ENCODE measurements at places on chromosomes 3 and 15. TPM values are rescaled to one million over a fixed set of nuclear protein-coding genes. Genes with fewer than 3 reads are reported as not detected.

ZNF860 gene
- 0.60 TPM for total RNA-seq

DNA sequence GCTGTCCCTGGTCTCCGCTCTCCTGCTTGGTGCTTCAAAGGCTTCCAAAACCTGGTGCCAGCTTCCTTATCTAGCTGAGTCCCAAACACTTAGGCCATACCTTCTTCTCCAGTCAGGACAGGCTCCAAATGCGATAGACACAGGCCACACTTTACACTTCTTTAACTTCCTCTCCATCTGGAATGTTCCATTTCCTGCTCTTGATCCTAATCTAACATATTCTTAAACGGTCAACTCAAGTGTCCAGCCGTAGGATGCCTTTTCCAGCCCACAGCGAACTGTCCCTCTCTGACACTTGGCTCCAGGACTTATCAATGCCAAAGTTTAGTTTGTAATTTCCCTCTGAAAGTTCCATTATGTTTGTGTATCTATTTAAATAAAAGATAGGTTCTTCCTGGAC, 19.2 kb upstream of the PLA2G4F start:
- no peak for DNase-seq

GRCh38 chr3:145817870-145818483, 343.0 kb downstream of the PLOD2 start:
- DNase-seq = no peak

IQGAP1 gene
- 234 TPM for total RNA-seq

DNA sequence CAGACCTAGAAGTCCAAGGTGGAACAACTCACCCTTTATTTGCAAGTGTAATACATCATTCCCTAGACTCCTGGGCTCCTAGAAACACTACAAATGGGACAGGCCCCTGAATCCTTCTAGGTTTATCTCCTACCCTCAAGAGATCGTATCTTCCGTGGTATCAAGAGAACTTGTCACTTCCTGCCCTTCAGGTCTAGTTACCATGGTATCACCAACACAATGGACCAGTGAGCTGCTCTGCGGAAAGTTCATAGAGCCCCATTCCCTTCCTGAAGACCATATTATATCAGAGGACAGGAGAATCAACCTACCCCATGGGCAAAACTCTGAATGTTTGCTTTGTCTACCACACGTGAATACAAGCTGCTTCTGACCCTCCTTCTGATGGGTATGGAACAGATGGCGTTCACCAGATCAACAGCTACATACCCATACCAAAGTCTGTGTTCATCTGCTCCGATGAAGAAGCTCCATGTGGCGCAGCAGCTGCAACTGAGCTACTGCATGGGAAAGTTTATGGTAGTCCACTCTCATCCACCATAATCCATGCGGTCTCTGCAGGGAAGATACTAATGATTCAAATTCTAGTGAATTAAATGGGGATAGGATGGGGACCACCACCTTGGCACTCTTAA, 84.6 kb upstream of the KLF13 start:
- DNase-seq = no peak

DNA sequence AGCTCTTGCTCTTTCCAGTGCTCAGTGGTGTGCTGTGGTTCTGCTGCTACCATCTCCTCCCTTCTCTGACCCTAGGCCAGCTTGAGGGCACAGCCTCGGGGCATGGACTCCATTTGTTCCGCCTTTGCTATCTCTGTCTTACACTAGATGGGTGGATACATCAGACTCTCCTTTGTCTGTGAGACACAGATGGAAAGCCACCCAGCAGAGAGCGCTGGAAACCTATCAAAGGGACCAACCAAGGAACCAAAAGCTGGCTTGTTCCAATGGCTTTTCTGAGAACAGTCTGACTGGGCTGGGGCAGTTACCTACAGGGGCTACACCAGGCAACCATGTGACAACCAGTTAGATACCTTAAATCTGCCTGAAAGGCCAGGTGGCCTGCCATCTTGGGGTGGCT, 63.8 kb downstream of the NPTN start:
- no peak for DNase-seq

ARPP21 gene
- total RNA-seq = not detected

Data from RPMI7951 (cell line).